GM12865 (cell line): ENCODE measurements at places on chromosomes 6 and 20.

DNA sequence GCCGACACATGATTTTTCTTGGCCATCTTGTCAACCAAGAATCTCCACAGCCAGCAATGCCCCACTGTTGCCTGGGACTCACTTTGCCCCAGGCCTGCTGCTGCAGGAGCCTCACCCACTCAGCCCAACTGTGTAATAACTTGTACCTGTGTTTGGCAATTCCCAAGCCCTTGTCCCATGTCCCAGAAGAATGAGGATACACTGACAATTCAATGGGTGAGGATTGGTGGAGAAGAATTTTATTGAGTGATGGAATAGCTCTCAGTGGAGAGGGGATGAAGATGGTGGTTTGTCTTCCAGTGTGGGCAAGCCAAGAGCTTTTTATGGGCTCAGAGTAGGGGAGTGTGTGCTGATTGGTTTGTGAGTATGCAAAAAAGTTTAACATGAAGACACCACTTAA lies 861.9 kb downstream of the TFAP2A start:
- no peak for DNase-seq

DNA sequence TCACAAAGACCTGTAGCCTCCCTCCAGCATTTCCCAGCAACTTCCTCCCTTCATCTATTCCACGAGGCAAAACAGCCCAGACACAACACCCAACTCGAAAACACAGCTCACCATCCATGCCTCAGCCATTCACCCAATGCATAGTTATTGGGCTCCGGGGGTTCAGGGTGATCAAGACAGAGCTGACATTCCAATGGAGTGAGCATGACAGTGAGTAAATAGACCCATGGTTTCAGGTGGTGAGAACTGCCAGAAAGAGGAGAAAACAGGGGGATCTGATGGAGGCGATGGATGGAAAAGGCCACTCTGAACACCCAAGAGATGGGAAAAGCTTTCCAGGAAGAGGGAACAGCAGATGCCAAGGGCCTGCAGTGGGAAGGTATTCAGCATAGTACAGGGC lies 5.9 kb downstream of the CASS4 start:
- DNase-seq, result no peak

- no peak for DNase-seq
Observed at GRCh38 chr6:36840432-36841403, 1.5 kb upstream of the CPNE5 start.

- no peak for DNase-seq
Observed at GRCh38 chr6:1110164-1110563, 201.7 kb upstream of the FOXQ1 start.

DNA sequence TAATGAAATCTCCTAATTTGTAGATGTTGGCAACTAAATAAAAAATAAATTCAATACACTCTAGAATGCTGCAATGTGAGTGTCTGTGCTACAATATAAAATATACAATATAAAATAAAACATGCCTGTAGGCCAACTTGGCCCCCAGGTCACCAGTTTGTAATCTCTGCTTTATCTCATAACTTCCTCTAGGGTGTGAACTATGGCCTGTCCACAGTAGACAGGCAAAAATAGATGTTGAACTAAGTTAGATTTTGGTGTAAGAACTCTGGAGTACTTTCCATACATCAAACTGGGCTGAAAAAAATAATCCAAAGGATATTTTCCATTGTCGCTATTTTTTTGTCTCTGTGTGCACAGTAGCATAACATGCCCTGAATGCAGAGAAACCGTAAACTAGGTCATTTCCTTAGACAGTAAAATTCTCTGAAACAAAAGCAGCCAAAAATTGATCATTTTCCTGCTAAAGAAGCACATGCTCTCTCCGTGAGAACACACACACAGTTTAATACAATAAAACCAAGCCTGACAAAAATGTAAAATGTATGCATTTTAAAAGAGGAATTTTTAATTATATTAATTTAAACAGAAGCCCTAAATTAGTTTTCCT lies 98.5 kb upstream of the ZFP64 start:
- no peak for DNase-seq

GRCh38 chr6:150310539-150310938 lies 58.3 kb upstream of the IYD start:
- no peak for DNase-seq

DNA sequence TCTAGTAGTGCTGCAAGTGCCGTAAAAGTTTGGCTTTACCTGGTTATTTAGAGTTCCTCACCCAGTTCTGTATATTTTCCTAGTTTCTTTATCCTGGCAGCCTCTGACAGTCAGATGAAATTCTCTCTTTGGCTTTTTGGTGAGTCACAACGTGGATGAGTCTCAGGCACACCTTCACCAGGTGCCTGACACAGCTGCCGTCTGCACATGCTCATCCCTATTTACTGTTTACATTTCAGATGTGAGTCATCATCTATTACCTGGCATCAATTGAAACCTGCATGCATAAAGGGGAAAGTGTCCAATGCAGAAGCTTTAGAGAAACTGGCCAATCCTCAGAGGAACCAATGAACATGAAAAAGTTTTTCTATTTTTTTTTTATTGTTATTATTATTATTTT lies 33.3 kb upstream of the ADGRF4 start:
- no peak for DNase-seq

GRCh38 chr20:6045566-6045965 lies 8.3 kb downstream of the LRRN4 start:
- no peak for DNase-seq

DNA sequence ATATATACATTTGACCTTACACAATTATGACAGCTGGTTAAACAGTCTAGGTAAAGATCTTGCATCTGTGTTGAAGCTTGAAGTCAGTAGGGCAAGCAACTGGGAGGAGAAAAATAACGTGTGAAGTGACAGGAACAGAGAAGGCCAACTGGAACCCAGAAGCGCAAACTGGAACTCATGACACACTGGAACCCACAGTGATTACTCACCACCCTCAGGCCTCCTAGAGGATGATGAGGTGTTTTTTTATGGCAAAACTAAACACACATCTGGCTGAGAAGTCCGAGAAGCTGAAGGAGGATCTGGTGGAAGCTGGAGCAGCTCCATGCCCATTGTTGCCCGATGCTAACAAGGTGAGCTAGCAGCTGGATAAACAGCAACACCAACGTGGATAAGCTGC lies 108.1 kb downstream of the TMEM200A start:
- DNase-seq, result no peak

- no peak for DNase-seq
Observed at GRCh38 chr20:25991756-25992130, 295.1 kb upstream of the ZNF337 start.
